ENCODE measurements at places on chromosomes 3 and 15. TPM values are rescaled to one million over a fixed set of nuclear protein-coding genes. Genes with fewer than 3 reads are reported as not detected.

Gene CEP19
- total RNA-seq: 1.8 TPM

Gene GOLGA6D
- total RNA-seq: not detected

Gene BFSP2
- not detected for total RNA-seq

Gene LINGO1
- total RNA-seq: 0.98 TPM

Gene TERC
- total RNA-seq: 167 TPM

DNA sequence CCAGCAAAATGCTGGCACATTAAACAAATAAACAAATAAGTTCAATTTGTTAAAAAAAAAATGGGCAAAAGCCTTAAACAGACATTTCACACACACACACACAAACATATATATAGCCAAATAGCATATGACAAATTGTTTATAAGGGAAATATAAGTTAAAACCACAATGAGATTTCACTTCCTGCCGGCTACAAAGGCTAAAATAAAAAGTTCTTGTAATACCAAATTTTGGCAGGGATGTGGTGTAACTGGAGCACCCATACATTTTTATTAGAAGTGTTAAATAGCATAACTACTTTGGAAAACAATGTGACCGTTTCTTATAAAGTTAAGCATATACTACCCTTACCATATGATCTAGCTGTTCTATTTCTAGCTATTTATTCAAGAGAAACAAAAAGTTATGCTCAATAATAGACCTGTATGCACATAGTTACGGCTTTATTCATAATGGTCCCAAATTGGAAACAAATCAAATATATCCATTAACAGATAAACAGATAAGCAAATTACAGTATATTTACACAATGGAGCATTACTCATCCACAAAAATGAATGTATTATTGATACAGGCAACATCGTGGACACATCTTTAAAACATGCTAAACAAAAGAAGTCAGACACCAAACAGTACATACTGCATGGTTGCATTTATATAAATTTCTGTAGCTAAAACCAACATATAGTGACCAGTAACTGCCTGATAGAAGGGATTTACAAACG is 93.9 kb downstream of the EOMES start:
- no peak for DNase-seq
- no peaks in the 10 kb centered on the region for H3K4me1 ChIP-seq
- H3K36me3 ChIP-seq: no peaks in the 10 kb centered on the region
- no peak overlapping the region for H3K27ac ChIP-seq
- no peaks in the 10 kb centered on the region for H3K27me3 ChIP-seq

DNA sequence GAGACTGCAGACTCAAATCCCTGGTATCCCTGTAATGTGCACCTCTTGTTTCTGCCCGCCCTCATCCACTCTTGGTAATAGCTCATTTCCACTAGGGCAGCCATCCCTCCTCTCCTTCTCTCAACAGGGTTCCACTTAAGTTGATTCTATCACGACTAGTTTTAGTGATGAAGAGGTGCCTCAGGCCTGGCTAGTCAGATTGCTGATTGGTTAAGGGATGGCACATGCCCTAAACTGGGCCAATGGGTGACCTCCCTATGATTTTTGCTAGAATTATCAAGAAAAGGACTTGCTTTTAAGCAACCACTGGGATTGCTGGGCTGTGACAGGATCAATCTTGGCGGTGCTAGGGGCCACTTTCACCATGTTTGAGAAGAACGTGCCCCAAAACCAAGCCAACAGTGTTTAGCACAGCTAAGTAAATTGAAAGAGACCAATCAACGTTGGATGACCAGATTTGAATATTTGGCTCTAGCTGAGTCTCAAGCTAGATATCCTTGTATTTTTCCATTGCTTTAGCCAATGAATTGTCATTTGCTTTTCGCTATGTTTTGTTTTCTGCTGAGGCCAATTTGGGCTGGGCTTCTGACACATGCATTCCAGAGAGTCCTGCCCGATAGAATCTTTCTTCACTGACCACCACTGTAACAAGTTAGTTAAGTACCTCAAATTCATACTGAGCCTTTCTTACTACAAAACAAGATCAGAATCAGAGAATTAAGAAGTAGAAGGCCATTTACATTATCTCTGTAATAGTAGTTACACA is 131.0 kb downstream of the PDZRN3 start:
- H3K36me3 ChIP-seq: no peaks in the 10 kb centered on the region
- DNase-seq: no peak
- H3K4me1 ChIP-seq: peaks cover 43% of the 10 kb centered on the region
- H3K27ac ChIP-seq: peak overlapping the region; percentile 46
- no peaks in the 10 kb centered on the region for H3K27me3 ChIP-seq

- no peak overlapping the region for H3K27ac ChIP-seq
- DNase-seq: no peak
- H3K27me3 ChIP-seq: no peaks in the 10 kb centered on the region
- H3K4me1 ChIP-seq: no peaks in the 10 kb centered on the region
- no peak overlapping the region for H3K4me3 ChIP-seq
These were observed 6.4 kb downstream of the TMIE start for GRCh38 chr3:46707601-46708011.

- no peak overlapping the region for H3K4me3 ChIP-seq
- H3K27ac ChIP-seq: no peak overlapping the region
- no peaks in the 10 kb centered on the region for H3K4me1 ChIP-seq
- no peaks in the 10 kb centered on the region for H3K27me3 ChIP-seq
These were observed 265.0 kb downstream of the IL20RB start for GRCh38 chr3:137222736-137223225.

GRCh38 chr15:46892621-46893160 is 824.6 kb upstream of the SEMA6D start:
- DNase-seq: no peak
- H3K27ac ChIP-seq: no peak overlapping the region
- no peaks in the 10 kb centered on the region for H3K36me3 ChIP-seq
- H3K4me3 ChIP-seq: no peak overlapping the region
- no peaks in the 10 kb centered on the region for H3K27me3 ChIP-seq
- H3K4me1 ChIP-seq: no peaks in the 10 kb centered on the region

GRCh38 chr15:84721371-84721770 is 5.4 kb upstream of the SEC11A start:
- no peak for DNase-seq
- peaks cover 14% of the 10 kb centered on the region for H3K4me1 ChIP-seq
- no peaks in the 10 kb centered on the region for H3K36me3 ChIP-seq
- H3K27me3 ChIP-seq: no peaks in the 10 kb centered on the region

DNA sequence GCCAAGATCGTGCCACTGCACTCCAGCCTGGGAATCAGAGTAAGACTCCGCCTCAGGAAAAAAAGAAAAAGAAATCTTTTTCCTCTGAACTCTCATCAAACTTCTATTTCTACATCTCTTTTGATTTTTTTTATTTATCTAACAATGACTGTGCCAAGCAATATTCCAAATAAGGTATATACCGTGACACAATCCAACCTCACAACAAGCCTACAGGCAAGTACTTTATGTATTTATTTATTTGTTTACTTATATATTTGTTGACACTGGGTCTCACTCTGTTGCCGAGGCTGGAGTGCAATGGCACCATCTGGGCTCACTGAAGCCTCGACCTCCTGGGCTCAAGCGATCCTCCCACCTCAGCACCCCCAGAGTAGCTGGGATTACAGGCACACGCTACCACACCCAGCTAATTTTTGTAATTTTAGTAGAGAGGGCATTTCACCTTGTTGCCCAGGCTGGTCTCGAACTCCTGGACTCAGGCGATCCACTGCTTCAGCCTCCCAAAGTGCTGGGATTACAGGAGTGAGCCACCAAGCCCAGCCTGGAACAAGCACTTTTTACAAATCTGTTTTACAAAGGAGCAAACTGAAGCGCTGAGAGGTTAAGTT is 94.9 kb upstream of the CHD2 start:
- H3K36me3 ChIP-seq: no peaks in the 10 kb centered on the region
- peaks cover 33% of the 10 kb centered on the region for H3K4me1 ChIP-seq
- H3K27ac ChIP-seq: peak overlapping the region; percentile 87

DNA sequence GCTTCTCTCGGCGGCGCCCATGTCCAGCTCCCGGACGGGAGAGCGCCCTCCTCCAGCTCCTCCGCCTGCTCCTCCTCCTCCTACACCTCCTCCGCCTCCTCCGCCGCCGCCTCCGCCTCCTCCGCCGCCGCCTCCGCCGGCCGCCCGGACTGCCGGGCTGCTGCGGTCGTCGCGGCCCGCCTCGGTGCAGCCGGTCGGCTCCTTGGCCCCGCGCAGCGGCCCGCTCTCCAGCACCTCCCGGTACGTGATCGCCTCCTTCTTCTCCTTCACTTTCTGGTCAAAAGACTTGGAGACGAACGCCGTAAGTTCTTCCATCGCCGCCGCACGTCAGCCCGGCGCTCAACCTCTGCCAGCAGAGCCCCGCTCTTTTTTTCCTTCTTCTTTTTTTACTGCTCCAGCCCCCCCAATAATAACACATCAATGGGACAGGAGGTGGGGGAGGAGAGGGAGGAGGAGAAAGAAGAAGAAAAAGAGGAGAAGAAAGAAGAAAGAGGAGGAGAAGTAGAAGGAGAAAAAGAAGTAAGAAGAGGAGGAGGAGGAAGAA is 438 bp downstream of the SHOX2 start:
- peak; percentile 51 for DNase-seq
- H3K27ac ChIP-seq: peak overlapping the region; percentile 69
- H3K36me3 ChIP-seq: no peaks in the 10 kb centered on the region
- peaks cover 34% of the 10 kb centered on the region for H3K4me1 ChIP-seq
- H3K27me3 ChIP-seq: peaks cover 87% of the 10 kb centered on the region

DNA sequence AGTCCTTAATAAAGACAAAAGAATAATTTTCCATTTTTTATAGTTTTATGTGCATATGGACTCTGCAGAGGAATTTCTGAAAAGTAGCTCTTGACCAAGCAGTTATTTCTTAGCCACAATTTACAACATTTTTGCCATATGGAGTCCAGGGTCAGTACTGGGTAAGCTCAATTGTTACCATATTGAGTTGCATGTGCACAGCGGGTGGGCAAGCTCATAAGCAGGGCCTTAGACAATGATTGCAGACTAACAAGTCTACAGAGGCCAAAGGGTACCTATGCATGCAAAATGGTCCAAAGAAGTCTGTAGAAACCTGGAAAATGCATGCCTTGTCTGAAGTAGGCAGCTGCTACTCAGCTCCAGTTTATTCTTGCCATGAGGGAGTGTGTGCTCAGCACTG is 19.0 kb upstream of the ARHGEF26 start:
- H3K4me1 ChIP-seq: no peaks in the 10 kb centered on the region
- H3K4me3 ChIP-seq: no peak overlapping the region
- H3K27ac ChIP-seq: no peak overlapping the region
- DNase-seq: no peak
- H3K27me3 ChIP-seq: no peaks in the 10 kb centered on the region

GRCh38 chr15:100463515-100463914 is 65.2 kb downstream of the CERS3 start:
- no peaks in the 10 kb centered on the region for H3K36me3 ChIP-seq
- no peak for DNase-seq
- no peak overlapping the region for H3K4me3 ChIP-seq
- H3K4me1 ChIP-seq: no peaks in the 10 kb centered on the region
- H3K27ac ChIP-seq: no peak overlapping the region

DNA sequence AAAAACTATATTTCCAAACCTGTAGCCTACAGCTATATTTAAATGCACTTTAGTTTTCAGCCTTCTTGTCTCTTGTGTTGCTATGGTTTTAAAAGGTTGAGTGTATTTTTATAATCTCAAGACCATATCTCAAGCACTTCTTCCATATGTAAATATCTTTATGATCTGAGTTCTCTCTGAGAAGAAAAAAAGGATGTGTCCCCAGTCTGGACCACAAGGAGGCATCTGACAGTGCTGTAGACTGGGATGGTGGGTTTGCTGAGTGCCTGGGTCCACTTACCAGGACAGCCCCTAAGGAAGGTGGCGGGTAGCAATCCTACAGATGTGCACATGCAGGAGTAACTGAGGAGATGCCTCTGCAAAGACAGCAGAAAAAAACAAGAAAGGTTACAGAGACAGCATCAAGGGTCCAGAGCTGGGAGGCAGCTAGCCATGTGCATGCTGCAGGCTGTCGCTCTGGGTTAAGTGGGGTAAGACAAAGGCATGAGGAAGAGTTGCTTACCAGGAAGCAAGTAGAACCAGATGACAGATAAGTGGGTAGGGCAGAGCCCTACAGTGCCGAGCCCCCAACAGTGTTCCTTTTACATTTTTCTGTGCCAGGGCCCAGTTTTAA is 70.6 kb upstream of the SNRK start:
- no peak overlapping the region for H3K27ac ChIP-seq
- no peaks in the 10 kb centered on the region for H3K36me3 ChIP-seq
- H3K4me3 ChIP-seq: no peak overlapping the region
- no peaks in the 10 kb centered on the region for H3K27me3 ChIP-seq
- no peak for DNase-seq

DNA sequence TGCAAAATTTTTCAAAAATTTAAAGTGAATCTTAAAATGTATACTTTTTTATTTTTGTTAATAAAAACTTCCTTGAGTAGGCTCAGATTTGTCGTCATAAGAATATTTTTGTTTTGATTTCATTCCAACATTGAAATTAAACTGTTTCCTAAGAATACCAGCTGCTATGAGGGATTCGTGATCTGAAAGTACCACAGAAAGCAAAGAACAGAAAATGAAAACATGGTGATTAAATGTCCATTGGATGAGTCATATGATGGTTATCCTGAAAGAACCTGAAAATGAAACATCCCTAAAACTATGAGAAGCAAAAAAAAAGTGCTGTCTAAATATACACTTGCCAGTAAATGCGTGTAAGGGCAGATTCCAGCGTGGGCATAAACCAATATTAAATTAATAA is 143.8 kb downstream of the GMNC start:
- H3K27me3 ChIP-seq: no peaks in the 10 kb centered on the region
- H3K4me3 ChIP-seq: no peak overlapping the region
- no peaks in the 10 kb centered on the region for H3K36me3 ChIP-seq
- no peaks in the 10 kb centered on the region for H3K4me1 ChIP-seq
- DNase-seq: no peak

- no peak for DNase-seq
- H3K27me3 ChIP-seq: no peaks in the 10 kb centered on the region
- H3K4me3 ChIP-seq: peak overlapping the region; percentile 61
- H3K27ac ChIP-seq: no peak overlapping the region
- H3K4me1 ChIP-seq: peaks cover 9% of the 10 kb centered on the region
These were observed 1.3 kb downstream of the NOP10 start for GRCh38 chr15:34341381-34342212.

- no peak overlapping the region for H3K27ac ChIP-seq
- no peaks in the 10 kb centered on the region for H3K4me1 ChIP-seq
- no peak for DNase-seq
- H3K4me3 ChIP-seq: no peak overlapping the region
- no peaks in the 10 kb centered on the region for H3K36me3 ChIP-seq
- no peaks in the 10 kb centered on the region for H3K27me3 ChIP-seq
These were observed 31.9 kb upstream of the ATP13A3 start for GRCh38 chr3:194518652-194519051.

- H3K4me1 ChIP-seq: no peaks in the 10 kb centered on the region
- peak overlapping the region; percentile 91 for H3K27ac ChIP-seq
- no peak overlapping the region for H3K4me3 ChIP-seq
- H3K27me3 ChIP-seq: no peaks in the 10 kb centered on the region
- no peaks in the 10 kb centered on the region for H3K36me3 ChIP-seq
These were observed 2.2 kb downstream of the ZNF592 start for GRCh38 chr15:84750583-84751092.

- no peak overlapping the region for H3K4me3 ChIP-seq
- H3K27ac ChIP-seq: no peak overlapping the region
- no peaks in the 10 kb centered on the region for H3K27me3 ChIP-seq
- DNase-seq: no peak
These were observed 14.0 kb downstream of the MAPKBP1 start for GRCh38 chr15:41788262-41788661.

All from tibial nerve (tissue), 4 donors.